ENCODE measurements at places on chromosomes 3 and 15. TPM values are rescaled to one million over a fixed set of nuclear protein-coding genes. Genes with fewer than 3 reads are reported as not detected.

Gene SRGAP3
- total RNA-seq: 5.0 TPM

Gene CCRL2
- 0.89 TPM for total RNA-seq

Gene MESD
- 11.3 TPM for total RNA-seq

Gene ALPK3
- 51.0 TPM for total RNA-seq

Gene CHRM5
- total RNA-seq: not detected

Gene SERINC4
- total RNA-seq: not detected

Gene ZDHHC19
- not detected for total RNA-seq

Gene MYH15
- 0.48 TPM for total RNA-seq

Gene MYD88
- total RNA-seq: 14.3 TPM

Gene MME
- 2.8 TPM for total RNA-seq
